ENCODE measurements at places on chromosomes 6 and 20.

DNA sequence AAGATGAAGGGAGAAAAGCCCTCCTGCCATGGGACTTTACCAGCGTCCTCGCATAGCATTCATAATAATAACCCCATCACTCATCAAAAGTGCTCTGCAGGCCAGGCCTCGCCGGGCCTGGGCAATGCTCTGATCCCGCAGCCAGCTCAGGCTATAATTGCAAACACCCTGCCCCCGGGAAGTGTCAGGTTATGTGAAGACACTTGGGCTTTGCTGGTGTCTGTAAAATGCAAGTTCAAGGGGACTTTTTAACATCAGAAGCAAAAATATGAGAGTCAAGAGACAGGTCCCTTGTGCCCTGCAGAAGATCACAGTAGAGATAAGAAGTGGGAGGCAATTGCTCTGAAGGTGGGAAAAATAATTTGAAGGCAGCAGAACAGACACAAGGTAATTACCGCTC, 381.0 kb downstream of the MAFB start:
- DNase-seq = no peak

DNA sequence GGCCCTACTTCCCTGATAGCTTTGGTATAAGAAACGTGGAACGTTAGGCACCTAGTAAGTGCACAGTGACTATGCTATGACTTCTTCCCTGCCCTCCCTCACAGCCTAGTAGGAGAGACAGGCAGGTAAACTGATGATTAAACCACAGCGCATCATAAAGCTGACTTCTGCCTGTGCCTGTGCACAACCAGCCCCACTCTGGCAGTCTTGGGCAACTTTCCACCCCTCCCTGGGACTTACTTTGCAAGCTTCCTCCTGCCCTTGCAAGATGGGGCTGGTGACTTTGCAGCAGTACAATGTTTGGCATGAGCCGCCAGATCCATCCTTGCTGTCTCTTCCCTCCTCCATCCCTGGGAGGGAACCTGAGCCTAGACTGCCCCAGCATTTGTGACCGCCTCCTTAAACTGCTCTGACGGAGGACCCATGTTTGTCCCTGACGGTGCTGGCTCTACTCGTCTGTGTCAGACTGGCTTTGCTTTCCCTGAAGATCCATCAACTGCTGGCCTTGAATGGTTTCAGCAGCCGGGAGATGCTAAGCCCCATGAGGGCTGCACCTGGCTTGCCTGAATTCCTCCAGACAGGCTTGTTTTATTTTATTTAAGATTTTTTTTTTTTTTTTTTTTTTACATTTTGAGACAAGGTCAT, 36.1 kb downstream of the EFCAB8 start:
- no peak for DNase-seq

DNA sequence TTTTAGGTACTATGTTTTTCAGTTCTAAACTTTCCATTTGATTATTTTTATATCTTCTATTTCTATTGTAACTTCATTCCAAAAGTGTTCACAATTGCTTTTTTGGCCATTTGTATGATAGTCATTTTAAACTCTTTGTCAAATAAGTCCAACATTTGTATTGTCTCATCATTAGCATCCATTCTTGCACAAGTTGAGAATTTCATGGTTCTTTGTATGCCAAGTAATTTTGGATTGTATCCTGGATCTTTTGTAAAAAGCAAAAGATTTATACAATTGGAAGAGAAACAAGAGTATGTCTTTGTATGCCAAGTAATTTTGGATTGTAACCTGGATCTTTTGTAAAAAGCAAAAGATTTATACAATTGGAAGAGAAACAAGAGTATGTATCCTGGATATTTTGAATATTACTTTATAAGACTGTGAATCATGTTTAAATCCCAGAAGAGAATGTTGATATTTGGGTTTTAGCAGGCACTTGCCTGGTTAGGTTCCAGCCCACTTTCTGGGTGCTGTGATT, 36.9 kb upstream of the NT5E start:
- no peak for DNase-seq

GRCh38 chr20:62723351-62723750, 14.7 kb downstream of the NTSR1 start:
- DNase-seq = no peak

DNA sequence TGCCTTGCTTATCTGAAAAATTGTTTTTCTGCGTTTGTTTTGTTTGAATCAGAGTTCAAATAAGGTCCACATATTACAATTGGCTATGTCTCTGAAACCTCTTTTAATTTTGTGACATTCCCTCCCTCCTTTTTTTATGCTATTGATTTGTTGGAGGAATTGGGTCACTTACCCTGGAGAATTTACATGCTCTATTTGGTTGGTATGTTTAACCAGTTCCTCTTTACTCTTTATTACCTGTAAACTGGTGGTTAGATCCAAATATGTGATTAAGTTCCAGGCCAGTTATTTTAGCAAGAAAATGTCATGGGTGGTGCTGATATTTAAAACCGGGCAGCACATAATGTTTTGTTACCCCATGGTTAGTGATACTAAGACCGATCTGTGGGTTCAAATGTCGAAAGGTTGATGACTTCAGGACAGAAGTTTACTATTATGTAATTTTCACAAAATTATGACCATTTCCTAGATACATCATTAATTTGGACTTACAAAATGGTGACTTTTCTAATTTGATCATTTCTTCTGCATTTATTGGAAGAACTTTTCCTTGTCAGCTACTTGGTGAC, 77.3 kb downstream of the KIZ start:
- DNase-seq = no peak

DNA sequence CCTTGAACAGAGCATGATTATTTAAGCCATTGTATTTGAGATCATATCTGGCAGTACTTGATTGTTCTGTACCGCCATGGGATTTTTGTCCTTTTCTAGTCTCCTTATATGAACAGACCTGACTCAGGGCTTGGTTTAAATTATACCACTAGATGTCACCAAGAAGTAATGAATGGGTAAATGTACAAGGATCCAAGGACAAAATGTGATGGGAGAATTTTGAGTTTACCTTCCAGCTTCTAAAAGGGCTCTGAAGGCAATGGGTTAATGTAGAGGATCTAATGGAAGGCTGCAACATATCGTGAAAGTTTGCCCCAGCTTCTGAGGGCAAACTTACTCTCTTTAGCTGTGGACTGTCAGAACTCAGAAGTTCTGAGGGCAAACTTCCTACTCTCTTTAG, 12.0 kb downstream of the RNF8 start:
- peak; percentile 41 for DNase-seq

GRCh38 chr20:53250456-53250855, 278.3 kb downstream of the TSHZ2 start:
- no peak for DNase-seq

DNA sequence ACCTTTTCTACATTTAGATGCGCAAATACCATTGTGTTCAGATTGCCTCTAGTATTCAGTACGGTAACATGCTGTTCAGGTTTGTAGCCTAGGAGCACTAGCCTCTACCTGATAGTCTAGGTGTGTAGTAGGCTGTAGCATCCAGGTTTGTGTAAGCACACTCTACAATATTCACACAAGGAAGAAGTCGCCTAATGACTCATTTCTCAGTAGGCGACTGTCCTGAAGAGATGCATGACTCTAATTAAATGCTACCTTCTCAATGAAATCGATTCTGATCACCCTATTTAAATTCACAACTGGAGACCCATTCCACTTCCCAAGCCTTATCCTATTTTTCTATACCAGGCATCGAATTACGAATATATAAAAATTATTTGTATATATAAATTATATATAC, 1.3 kb downstream of the MCUR1 start:
- DNase-seq = no peak

All from SK-MEL-5 (cell line).